NCI-H524 treated with DMSO at 0.1 percent for 48 hours (cell line): ENCODE measurements at places on chromosomes 2 and 18.

DNA sequence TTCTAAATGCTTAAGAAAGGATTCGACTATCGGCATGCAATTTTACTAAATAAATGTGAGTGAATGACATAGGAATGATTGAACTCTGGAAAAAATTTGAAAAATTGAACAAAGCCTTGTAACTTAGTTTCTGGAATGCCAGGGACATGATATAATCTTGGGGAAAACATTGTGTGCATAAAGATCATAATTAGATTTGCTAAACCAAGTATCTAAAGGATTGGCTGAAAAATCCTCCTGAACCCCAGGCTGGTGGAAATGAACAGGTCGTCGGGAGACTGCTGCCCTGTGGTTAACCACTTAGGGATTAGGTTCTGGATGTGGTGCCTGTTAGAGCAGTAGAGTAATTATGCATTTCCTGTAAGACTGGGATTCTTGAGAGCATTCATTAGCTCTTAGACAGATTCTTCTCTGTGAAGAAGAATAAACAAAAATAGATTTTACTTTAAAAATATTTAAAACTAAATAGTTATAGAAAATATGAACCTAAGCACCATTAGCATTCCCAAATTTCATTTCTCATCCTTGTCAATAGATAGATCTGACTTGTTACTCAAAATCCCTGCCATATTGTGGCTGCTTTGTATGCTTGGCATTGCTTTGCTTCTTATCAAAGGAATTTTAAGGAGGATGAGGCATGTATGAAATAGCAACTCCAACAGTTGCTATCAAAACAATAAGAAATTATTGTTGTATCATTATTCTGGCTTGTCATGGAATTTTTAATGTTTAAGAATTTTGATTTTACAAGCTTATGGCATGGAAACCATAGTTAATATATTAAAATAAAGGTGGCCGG lies 55.9 kb downstream of the LYPD6B start:
- DNase-seq: no peak

GRCh38 chr2:234983011-234983726 lies 31.4 kb downstream of the SH3BP4 start:
- peak; percentile 46 for DNase-seq

GRCh38 chr2:232951891-232952290 lies 61.2 kb downstream of the NGEF start:
- no peak for DNase-seq

GRCh38 chr2:231661422-231662027 lies 46.8 kb upstream of the PTMA start:
- DNase-seq: no peak

DNA sequence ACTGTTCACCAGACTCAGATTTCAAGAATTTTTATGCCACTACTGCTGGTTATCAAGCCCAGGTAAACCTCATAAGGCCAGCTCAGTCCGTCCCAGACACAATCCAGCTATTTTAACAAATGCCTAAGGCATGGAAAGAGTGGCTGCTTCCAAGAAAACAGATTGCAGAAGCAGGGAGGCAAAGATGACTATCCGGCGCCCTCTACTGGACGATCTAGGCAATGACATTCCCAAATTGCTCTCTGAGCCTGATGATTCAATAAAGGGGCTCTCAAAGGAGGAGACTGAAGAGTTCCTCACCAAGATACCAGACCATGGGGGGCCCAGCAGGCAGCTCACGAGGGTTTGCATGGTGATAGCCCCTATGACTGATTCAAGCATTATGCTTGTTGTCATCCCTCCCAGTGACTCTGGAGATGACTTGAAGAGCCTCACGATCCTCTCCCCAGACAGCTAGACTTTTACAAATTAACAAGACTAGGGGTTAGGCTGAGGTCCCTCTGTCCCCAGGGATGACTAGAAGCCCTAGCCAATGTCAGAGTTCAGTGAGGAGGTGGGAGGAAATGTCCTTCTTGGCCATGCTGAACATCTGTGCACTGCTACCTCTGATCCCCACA lies 25.0 kb downstream of the SERPINB8 start:
- DNase-seq: no peak
